Naive thymus-derived CD8-positive, alpha-beta T cell (primary cell): ENCODE measurements at places on chromosomes 2 and 18. TPM values are rescaled to one million over a fixed set of nuclear protein-coding genes. Genes with fewer than 3 reads are reported as not detected.

The HAUS1 gene
- 19.8 TPM for total RNA-seq

The LYG2 gene
- not detected for total RNA-seq

The CTLA4 gene
- total RNA-seq = 1.8 TPM

The GAL3ST2 gene
- total RNA-seq = not detected

The SYT4 gene
- not detected for total RNA-seq

The DYNAP gene
- total RNA-seq = not detected

The ZSWIM2 gene
- total RNA-seq = not detected

The MRPL33 gene
- 41.2 TPM for total RNA-seq
